Hippocampal formation (tissue), 2 donors: ENCODE measurements at places on chromosomes 4 and X.
A peak's percentile ranks its signal among the peaks of the same experiment; 100 is the strongest.

GRCh38 chrX:124455966-124456365 lies 109.6 kb downstream of the SH2D1A start:
- DNase-seq, result no peak

DNA sequence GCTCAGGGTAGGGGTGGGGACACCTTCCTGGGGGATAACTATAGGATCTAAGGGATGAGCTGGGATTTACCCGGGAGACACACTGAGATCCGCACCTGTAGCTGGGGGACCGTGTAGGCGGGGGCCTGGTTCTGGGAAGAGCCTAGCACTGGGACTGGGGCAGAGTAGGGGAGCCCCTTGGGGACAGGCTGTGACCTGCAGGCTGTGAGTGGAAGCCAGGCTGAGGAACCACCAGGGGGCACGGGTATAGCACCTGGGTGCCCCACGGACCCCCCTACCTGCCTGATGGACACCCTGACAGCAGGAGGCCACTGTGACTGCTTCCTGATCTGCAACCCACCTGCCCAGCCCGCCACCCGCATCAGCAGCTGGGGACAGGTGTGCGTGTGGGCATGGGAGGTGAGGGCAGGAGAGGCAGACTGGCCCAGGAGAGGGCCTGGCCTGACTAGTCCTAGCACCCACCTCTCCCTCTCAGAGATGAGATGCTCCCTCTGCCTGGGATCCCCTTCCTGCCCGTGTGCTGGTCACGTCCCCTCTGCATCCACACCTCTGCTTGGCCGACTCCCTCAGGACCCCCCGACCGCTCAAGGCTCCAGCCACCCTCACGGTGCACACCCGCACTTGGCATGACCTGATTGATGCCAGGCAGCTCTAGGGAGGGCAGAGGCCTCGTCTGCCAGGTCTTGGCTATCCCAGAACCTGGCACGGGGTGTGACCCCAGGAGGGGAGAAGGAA lies 94.2 kb upstream of the NKX1-1 start:
- no peak for DNase-seq

- no peak for DNase-seq
Observed at GRCh38 chr4:3352941-3353594, 60.2 kb downstream of the RGS12 start.

DNA sequence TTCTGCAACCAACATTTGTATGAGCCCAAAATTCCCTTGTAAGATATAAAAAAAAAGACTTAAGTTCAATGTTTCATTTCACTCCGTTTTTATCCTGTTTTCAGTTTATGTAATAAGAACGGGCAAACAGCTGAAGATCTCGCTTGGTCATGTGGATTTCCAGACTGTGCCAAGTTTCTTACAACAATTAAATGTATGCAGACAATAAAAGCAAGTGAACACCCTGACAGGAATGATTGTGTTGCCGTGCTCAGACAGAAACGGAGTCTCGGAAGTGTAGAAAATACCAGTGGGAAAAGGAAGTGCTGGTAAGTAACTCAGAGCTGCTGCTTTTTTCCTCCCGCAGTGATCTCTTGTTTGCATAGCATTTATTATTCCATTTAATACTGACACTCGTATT lies 2.8 kb downstream of the ANKRD37 start:
- no peak for DNase-seq

DNA sequence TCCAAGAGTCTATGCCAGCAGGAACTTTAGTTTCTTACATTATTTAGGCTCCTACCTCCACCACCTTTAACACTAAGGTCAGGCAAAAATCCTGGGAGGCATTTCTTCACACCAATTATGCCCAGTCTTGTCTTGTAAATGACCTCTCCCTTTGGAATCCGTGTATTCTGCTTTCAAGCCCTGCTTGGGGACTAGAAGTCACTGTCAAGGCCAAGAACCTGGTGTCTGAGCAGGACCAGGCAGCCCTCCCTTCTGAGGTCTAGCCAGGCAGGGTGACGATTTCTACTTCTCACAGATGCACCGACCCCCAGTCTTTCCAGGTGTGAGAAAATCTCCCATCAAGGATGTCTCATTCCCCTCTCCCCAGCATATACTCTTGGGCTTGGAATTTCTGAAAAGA lies 82.7 kb upstream of the C1QTNF7 start:
- no peak for DNase-seq

- no peak for DNase-seq
Observed at GRCh38 chr4:54683616-54684346, 26.0 kb downstream of the KIT start.

GRCh38 chr4:144787365-144788258 lies 141.7 kb downstream of the HHIP start:
- peak; percentile 34 for DNase-seq

GRCh38 chr4:37964734-37965457 lies 4.7 kb downstream of the PTTG2 start:
- DNase-seq, result no peak

DNA sequence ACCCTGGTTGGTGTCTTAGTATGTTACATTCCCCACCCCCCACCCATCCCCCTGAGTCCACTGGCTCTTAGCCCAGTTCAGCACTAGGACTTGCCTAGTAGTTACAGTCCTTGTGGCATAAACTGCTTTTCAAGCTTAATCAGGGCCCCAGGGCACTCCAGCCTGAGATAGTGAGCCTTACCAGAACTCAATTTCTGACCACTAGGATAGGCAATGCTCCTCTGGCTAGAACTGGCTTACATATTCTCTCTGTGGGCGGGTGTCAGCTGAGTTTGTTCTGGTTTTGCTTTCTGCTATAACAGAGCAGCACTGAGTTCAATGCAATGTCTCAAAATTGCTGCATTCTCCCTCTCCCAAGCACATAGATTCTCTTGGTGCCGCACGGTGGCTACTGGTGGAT lies 391.4 kb upstream of the DIPK2B start:
- no peak for DNase-seq

- DNase-seq, result no peak
Observed at GRCh38 chr4:123186731-123187130, 209.9 kb upstream of the SPRY1 start.
